ENCODE measurements at places on chromosomes 16 and 17.
A peak's percentile ranks its signal among the peaks of the same experiment; 100 is the strongest.

GRCh38 chr17:34472363-34472762 lies 107.0 kb upstream of the TMEM132E start:
- DNase-seq = no peak

- peak; percentile 31 for DNase-seq
Measured at GRCh38 chr17:81536299-81537290, 8.4 kb downstream of the FSCN2 start.

DNA sequence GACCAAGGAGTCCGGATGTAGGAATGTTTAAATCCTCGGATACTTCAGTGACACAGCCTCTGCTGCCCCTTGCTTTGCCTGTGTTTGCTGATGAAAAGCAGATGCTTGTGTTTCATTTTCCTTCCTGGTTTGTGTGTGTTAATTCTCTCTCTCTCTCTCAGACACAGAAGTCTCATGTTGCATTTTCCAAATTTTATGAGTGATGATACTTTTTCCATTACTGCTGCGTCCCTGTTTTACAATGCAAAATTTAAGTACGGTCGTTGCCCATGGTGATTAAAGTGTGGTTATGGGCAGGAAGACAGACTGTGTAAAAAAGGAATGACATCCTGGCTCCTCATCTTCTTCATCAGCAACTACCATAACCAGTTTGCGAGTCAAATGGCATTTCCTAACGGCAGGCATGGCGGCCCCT lies 5.7 kb downstream of the RMI2 start:
- DNase-seq = no peak

GRCh38 chr17:67208232-67208631 lies 36.8 kb downstream of the HELZ start:
- no peak for DNase-seq

DNA sequence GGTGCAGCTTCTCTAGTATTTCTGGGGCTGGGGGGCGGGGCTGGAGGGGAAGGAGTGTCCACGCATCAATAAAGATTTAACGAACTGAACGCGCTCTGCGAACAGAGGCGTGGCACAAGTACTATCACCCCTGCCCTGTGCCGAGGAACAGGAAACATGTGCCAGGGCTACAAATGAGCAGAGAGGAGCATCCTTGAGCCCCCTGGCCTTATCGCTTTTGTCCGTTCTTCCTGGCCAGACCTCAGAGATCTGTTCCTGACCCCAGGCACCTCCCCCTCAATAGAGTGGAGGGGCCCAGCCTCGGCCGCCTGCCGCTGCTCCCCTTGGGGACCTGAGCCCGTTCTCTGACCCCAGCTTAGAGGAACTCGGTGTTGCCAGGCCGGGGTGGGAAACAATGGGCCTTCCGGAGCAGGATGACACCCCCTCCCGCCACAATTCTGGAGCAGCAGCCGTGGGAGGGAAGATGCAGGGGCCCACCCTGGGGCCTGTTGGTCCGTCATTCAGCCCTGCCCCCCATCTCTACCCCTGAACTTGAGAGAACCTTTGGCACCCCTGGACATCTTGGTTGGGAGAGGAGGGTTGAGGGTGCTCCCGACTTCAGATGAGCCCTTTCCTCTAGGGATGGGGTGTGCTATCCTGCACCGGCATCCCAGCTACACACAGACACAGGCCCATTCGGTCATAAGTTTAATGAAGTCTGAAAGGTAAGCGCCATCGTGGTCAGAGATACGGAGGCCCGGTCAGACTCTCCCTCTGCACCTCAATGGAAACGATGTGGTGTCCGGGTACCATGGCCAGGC lies 1.1 kb downstream of the NAA38 start:
- peak; percentile 57 for DNase-seq

DNA sequence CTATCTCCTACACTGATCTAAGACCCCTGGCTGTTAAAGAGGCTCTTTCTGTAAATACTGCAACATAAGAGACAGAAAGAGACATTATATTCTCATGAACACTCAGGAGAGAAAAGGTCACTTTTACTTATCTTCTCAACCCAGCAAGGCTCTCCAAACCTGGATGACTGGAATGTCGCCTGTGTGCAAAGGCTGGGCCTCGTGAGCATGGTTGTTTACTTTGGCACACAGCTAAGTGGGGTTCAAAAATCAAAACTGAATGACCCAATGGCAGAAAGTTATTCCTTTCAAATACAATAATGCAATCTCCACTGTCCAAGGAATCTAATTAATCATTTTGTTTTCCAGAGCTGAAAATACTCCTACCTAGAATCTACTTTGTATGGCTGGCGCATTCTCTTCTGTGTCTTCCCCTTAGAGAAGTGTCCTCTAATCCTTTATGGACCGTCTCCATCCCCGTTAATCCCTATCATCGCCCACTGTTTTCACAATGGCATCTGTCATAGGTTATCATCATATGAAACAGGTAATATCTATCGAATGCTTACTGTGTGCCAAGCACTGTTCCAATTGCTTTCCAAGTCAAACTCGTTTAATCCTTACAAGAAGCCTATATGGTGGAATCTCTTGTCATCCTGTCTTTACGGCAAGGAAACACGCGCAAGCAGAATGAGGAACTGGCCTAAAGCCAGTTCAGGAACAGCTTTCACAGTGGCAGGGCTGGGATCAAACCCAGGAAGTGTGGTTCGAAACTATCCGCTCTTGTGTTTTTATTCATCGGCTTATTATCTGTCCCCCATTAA lies 1.3 kb downstream of the SLX4 start:
- peak; percentile 71 for DNase-seq

GRCh38 chr16:89253548-89254287 lies 36.2 kb downstream of the ZNF778 start:
- peak; percentile 14 for DNase-seq

DNA sequence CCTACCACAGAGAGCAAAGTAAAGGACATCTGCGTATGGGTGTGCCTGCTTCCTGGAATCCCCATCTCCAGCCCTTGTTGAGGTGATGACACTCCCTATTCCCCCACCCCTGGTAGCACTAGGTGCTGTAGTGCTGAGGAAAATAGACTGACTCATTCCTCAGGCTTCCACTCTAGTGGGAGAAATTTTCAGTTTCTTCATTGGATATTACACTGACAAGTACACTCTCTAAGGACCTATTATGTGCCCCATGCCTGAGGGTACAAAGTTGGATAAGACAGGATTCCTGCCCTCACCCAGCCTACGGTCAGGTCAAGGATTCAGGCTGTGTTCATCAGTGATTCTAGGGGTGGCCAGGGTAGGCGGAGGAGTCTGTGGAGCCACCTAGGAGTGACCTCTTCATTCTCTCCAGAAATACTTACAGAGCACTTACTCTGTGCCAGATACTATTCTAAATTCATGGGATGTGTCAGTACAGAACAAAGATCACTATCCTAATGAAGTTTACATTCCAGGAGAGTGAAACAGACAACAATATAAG lies 4.5 kb upstream of the ZC3H7A start:
- DNase-seq = no peak

GRCh38 chr16:373020-373598 lies 2.8 kb upstream of the MRPL28 start:
- no peak for DNase-seq

DNA sequence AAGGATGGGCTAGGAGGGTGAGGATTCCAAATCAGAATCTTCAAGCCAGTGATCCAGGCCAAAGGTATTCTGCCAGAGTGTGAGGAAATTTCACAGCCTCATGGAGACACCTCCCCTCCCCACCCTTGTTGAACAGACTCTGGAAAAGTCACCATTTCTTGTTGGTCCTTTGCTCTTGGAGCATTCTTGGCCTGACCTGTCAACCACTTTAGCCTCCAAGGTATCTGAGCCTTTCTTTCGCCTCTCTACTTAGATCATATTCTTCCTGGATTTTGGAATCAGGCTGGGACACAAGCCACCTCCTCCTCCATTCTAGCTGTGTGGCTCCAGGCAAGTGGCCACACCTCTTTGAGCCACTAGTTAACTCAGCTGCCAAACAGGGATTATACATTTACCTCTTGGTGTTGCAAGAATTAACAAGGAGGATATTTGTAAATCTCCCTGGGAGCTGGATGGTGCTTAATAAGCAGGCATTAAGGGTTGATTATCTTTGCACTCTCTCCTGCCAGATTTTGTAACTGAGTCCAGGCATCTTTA lies 193.5 kb downstream of the WWOX start:
- no peak for DNase-seq

DNA sequence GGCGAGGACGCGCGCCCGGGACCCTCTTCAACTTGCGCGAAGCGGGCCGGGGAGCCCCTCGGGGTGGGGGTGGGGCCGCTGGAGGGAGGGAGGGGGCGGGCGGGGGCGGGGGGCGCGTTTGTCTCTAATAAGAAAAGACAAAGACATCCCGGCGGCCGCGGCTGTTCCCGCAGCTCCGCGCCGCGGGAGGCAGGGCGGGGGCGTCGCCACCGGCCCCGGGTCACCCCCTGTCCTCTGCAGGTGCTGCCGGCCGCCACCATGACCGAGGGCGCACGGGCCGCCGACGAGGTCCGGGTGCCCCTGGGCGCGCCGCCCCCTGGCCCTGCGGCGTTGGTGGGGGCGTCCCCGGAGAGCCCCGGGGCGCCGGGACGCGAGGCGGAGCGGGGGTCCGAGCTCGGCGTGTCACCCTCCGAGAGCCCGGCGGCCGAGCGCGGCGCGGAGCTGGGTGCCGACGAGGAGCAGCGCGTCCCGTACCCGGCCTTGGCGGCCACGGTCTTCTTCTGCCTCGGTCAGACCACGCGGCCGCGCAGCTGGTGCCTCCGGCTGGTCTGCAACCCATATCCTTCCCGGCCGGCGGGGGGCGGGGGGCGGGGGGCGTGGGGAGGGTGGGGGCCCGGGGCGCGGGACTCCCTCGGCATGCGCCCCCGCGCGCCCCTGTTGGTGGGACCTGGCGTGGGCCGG lies 714 bp downstream of the CACNA1H start:
- DNase-seq = no peak

GRCh38 chr17:17975436-17975835 lies 2.8 kb downstream of the DRC3 start:
- DNase-seq = peak; percentile 66

DNA sequence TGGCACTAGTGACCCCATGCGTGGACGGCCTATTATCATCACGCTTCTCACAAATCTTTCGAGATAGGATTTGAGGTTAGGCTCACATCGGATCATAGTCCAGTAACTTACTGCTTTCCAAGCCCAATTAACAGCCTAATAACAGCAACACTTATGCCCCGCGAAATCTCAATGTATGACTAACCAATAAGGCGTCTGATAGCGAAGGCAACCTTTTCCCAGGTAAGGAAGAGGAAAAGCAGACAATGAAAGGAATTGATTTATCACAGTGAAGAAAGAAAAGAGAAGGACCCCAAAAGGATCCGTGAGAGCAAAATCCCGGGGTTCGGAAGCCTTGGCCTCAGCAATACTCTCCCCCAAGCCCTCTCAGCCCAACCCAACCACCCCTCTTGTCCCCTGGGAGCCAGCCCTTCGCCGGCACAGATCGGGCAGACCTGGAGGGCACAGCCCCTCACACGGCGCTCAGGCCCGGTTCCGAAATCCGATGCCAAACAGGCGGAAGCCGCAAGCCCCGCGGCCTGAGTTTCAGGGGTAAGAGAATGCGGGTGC lies 534 bp downstream of the GPATCH8 start:
- DNase-seq = peak; percentile 6

GRCh38 chr17:48746916-48747444 lies 18.4 kb upstream of the HOXB13 start:
- DNase-seq = no peak

DNA sequence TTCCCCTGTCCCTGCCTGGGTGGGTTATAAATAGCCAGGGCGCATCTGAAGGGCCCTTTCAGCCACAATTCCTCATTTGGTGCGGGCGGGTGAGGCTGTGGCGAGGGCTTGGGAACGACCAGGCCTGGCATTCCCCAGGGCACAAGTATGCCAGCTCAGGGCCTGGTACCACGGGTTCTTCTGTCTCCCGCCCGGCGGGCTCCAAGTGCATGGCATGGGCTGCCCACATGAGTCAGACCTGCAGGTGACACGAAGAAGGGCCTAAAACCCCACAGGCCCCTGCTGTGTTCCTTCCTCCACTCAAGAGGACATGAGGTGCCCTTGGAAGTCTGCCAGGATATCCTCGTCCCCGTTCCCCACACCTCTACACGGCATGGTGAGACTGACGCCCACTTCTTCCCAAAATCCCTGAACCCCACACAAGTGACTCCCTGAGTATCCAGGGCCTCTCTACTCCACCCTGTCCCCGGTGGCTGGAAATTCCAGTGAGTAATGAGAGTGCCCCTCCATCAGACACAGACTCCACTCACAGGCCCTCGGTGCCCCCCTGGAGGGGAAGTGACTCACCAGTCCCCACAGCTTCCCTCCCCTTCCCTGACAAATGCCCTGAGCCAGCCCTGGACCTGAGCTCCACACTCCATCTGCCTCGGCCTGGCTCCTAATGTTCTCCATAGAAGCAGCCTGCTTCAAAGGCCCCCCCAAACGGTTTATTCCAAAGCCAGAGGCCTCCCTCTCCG lies 68.8 kb downstream of the ABR start:
- peak; percentile 79 for DNase-seq

DNA sequence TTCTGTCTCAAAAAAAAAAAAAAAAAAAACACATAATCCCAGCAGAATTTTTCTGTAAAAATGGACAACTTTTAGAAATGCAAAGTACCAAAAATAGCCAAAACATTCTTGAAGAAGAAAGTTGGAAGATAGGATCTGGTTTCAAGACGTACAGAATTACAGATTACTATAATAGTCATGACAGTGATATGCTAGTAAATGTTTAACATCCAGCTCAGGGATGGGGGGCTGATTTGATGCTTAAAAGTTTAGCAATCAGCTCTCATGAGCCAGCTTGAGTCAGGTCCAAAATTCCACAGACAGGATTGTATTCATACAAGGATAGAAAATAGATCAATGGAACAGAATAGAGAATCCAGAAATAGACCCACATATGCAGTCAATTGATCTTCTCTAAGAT lies 100.5 kb downstream of the CYB561 start:
- no peak for DNase-seq

- peak; percentile 60 for DNase-seq
Measured at GRCh38 chr16:87635541-87636049, 33.3 kb downstream of the JPH3 start.

DNA sequence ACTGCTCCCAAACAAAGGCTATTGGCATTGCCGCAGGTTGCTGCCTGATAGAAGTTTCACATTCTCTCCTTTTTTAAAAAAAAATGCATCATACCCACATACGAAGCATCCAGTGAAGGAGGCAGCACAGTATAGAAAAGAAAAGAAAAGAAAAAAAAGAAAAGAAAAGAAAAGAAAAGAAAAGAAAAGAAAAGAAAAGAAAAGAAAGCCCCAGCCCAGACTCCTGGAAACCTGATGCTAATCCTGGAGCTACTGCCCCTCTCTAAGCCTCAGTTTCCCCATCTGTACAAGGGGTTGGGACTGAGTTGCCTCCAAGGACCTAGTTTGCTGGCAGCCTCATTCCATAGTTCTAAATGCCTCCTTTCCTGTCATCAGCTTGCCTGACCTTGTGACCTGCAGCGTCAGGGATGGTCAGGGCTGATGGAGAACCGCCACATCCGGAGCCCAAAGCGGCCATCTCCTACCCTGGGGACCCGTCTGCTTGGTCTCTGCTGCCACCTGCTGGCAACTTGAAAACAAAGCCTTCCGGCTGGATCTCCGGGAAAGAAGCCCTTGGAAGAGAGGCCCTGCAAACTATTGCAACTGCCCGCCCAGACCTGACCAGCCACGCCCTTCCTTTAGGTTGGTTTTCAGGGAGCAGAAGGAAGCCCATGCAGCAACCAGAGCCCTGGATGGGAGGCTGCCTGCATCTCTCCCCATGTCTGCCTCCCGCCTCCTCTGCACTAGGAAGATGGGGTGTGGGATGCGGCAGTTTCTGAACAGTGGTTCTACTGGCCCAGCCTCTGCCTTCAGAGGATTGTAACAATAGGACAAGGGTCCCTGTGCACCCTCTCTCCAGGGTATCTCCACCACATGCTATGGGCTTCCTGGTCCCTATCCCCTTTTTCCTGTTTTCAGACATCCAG lies 13.0 kb downstream of the AIPL1 start:
- peak; percentile 89 for DNase-seq

GRCh38 chr17:77503293-77503655 lies 362.5 kb downstream of the SEC14L1 start:
- no peak for DNase-seq
